ENCODE measurements at places on chromosomes 16 and 17.

GRCh38 chr16:53090591-53091411 lies 36.0 kb downstream of the CHD9 start:
- no peaks in the 10 kb centered on the region for H3K36me3 ChIP-seq
- H3K4me1 ChIP-seq, result peaks cover 49% of the 10 kb centered on the region

DNA sequence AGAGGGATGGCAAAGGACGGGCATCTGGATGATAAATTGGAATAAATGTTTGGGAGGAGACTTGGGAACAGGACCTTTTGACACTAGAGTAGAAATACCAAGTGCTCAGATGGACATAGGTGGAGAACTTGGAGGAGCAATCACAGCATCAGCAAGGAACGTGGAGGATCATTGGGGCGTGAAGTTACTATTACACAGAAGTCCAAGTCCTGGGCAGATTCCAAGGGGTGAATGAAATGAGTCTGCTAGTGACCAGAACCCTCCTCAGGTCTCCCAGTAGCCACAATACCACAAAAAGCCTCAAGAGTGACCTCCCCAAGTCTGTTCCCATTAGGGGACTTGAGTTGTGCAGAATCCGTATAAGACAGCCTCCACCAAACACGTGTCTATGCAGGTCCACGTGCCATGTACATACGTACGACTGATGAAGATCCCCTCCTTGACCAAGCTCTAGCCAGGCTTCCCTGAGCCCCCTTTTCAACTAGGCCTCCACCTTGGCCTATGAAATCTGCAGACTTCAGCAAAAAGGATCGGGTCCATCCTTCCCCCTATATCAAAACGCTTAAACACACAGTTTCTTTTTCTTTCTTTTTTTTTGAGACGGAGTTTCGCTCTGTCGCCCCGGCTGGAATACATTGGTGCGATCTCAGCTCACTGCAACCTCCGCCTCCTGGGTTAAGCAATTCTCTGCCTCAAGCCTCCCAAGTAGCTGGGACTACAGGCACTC lies 2.2 kb downstream of the C17orf67 start:
- H3K27ac ChIP-seq, result no peak overlapping the region
- no peaks in the 10 kb centered on the region for H3K36me3 ChIP-seq
- H3K4me3 ChIP-seq, result no peak overlapping the region
- peaks cover 8% of the 10 kb centered on the region for H3K27me3 ChIP-seq

GRCh38 chr16:75506574-75506973 lies 11.3 kb upstream of the CHST6 start:
- H3K4me1 ChIP-seq, result peaks cover 10% of the 10 kb centered on the region
- no peak overlapping the region for H3K4me3 ChIP-seq
- H3K36me3 ChIP-seq, result no peaks in the 10 kb centered on the region
- peaks cover 4% of the 10 kb centered on the region for H3K27me3 ChIP-seq
- H3K27ac ChIP-seq, result no peak overlapping the region

- no peak overlapping the region for H3K4me3 ChIP-seq
- H3K36me3 ChIP-seq, result no peaks in the 10 kb centered on the region
- no peak for DNase-seq
- no peaks in the 10 kb centered on the region for H3K27me3 ChIP-seq
- H3K4me1 ChIP-seq, result peaks cover 9% of the 10 kb centered on the region
Observed at GRCh38 chr16:80034469-80034826, 433.9 kb upstream of the MAF start.

- DNase-seq, result no peak
- no peaks in the 10 kb centered on the region for H3K36me3 ChIP-seq
- no peaks in the 10 kb centered on the region for H3K4me1 ChIP-seq
- H3K4me3 ChIP-seq, result no peak overlapping the region
- no peak overlapping the region for H3K27ac ChIP-seq
Observed at GRCh38 chr16:20636671-20637070, 60.5 kb upstream of the ACSM2B start.

- no peaks in the 10 kb centered on the region for H3K27me3 ChIP-seq
- no peaks in the 10 kb centered on the region for H3K36me3 ChIP-seq
- H3K4me3 ChIP-seq, result no peak overlapping the region
- no peak for DNase-seq
- no peak overlapping the region for H3K27ac ChIP-seq
Observed at GRCh38 chr16:71796501-71797097, 12.0 kb downstream of the AP1G1 start.

DNA sequence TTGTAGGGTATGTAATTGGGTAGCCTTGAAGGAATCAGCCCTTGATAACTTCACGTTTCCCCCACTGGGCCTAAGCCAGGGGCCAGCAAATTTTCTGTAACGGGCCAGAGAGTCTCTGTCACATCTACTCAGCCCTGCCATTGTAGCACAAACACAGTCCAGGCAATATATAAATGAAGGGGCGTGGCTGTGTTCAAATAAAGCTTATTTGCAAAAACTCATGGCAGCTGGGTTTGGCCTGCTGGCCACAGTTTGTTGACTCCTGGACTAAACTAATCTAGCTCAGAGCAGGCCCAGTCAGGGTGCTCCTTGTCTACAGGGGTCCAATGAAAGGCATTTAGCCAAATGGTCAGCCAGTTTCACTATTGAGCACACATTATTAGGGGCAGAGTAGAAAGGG lies 141.6 kb downstream of the CCDC182 start:
- no peak for DNase-seq
- H3K27ac ChIP-seq, result no peak overlapping the region
- H3K4me3 ChIP-seq, result no peak overlapping the region
- H3K36me3 ChIP-seq, result peaks cover 23% of the 10 kb centered on the region
- no peaks in the 10 kb centered on the region for H3K4me1 ChIP-seq
